ENCODE measurements at places on chromosomes 5 and 9.
A peak's percentile ranks its signal among the peaks of the same experiment; 100 is the strongest.

DNA sequence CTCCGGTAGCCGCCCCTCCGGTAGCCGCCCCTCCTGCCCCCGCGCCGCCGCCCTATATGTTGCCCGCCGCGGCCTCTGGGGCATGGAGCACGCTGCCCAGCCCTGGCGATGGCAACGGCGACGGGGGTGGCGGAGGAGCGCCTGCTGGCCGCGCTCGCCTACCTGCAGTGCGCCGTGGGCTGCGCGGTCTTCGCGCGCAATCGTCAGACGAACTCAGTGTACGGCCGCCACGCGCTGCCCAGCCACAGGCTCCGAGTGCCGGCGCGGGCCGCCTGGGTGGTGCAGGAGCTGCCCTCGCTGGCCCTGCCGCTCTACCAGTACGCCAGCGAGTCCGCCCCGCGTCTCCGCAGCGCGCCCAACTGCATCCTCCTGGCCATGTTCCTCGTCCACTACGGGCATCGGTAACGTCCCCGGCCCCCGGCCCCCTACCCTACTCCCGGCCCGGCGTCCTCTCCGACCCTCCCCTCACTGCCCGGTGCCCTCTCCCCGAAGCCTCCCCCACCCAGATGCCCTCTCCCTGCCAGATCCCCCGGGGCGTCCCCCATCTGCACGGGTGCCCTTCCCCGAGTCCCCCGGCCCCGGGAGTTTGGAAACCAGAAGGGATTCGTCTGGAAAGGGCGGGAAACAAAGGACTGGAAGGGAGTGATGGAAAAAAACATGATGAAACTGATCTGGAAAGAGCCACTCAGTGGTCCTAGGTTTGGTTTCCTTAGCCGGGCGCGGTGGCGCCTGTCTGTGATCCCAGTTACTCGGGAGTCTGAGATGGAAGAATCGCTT lies 417 bp downstream of the SRD5A1 start:
- DNase-seq: peak; percentile 2

GRCh38 chr9:131620764-131621520 lies 75.6 kb downstream of the PRRT1B start:
- DNase-seq: no peak

DNA sequence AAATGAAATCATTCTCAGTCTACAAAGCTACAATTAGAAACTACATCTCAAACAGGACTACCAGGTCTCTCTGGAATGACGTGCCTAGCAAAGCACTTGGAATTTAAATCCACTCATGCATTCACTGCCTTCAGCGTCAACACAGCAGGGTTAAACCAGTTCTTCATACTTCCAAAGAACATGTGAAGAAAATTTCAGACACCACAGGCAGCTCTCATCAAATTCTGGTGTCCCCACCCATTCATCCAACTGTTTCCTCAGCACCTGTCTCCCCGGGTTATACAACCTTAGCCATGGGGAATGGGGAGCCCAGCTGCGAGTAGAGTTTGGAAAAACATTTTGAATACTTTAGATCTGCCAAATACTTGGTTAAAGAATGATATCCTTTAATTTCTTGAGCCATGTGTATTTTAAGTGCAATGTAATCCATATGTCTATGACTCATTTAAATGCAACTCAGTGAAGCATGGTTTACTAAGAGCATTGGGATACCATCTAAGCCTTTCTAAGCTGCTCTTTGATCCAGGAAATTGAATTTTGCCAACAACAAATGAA lies 17.5 kb downstream of the ADAM19 start:
- no peak for DNase-seq

DNA sequence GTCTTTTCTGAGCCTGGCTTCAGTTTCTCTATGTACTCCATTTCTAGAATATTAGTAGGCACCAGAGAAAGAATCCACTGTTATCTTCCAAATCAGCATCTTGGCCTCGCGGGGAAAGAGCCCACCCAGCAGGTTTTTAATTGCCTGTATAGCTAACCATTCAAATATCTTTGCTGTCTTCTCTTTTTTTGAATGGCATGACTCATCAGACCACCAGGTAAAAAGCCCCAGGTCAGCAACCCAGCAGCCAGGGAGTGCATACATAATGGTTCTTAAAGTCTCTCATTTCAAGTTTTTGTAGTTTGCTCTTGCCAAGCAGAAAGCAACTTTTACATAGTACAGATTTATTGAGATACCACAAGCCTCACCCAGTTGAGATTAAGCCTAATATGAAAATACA lies 50.7 kb downstream of the TMEM167A start:
- DNase-seq: no peak

Data from thoracic aorta (tissue), 2 donors.